ENCODE measurements at places on chromosomes 3 and 15.

- DNase-seq = no peak
These were observed 10.7 kb downstream of the TMC3 start for GRCh38 chr15:81363276-81363675.

GRCh38 chr3:67357610-67358458 is 296.6 kb downstream of the SUCLG2 start:
- DNase-seq = peak; percentile 27

GRCh38 chr3:169002689-169003088 is 660.8 kb downstream of the MECOM start:
- DNase-seq = no peak

- DNase-seq = no peak
These were observed 222.4 kb downstream of the CACNA2D3 start for GRCh38 chr3:54344601-54345231.

DNA sequence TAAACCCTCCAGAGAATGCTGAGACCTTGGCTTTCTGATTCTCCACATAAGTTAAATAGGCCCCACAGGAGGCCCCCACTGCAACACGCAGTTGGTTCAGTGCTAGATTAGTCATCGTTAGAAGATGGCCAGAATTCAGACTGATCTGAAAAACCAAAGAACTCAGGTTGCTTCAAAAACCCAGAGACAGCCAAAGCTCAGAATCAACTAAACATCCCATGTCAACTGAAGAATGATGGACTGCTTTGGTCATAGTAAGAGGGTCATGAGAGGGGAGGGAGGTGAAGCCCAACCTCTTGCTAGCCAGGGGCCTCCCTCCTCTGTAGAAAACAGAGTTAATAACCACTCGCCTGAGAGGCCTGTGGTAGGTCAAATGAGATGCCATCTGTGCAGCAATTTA is 93.1 kb downstream of the AKAP13 start:
- no peak for DNase-seq

DNA sequence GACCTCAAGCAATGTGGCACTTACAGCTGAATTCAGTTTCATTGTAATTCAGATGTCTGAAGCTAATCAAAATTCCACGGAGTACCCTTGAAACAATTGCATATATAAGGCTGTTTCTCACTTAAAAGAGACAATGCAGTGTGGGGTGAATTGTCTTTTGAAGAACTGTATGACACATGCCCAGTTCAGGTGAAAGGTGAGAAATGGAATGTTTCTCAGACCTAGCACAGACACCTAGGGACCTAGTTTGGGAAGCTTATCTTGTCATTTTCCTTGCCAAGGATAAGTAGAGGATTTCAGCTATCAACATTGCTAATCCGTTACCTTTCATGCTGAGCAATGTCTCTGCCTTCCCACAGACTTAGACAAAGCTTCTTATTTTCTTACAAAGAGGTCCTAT is 36.3 kb downstream of the MBNL1 start:
- no peak for DNase-seq

GRCh38 chr3:13954266-13954665 is 74.4 kb upstream of the WNT7A start:
- no peak for DNase-seq

- DNase-seq = no peak
These were observed 200.5 kb downstream of the GOLGA6L6 start for GRCh38 chr15:20340931-20341661.

DNA sequence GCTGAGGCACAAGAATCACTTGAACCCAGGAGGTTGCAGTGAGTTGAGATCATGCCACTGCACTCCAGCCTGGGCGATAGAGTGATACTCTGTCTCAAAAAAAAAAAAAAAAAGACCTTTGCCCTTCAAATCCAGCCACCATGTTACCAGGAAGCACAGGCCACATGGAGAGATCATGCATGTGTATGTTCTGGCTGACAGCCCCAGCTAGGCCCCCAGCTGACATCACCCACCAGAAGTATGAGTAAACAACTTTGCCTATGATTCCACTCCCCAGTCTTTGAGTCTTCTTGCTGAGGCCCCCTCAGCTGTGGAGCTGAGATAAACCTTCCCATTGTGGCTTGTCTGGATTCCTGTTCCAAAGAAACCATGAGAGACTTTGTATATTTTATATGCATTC is 3.3 kb upstream of the ARIH2 start:
- DNase-seq = peak; percentile 26

GRCh38 chr3:60053526-60054265 is 1003.9 kb upstream of the CFAP20DC start:
- DNase-seq = no peak

DNA sequence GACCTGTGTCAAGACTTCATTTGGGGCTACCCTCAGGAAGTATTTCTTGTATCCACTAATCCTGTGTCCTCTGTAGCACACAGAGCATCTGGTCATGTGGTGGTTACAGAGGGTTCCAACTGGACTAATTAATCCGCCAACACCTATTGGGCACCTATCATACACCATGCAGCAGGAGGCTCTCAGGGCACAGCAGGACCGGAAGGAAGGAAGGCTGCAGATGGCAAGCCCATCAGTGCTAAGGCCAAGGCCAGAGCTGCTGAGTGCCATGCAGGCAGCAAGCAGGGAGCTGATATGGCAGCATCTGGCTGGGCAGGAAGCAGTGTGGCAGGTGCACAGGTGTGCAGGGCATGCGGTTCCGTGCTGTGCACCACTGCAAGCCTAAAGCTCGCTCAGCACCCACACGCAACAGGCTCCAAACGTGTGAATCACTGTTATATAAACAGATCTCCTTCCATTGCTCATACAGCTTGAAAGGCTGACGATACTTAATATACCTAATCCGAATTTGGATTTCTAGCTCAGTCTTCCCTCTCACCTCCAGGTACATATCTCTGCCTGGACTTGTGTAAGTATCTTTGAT is 64.4 kb upstream of the SNRPA1 start:
- DNase-seq = no peak

Measured in OCI-M1 (cell line).